ENCODE measurements at places on chromosomes 7 and 10. TPM values are rescaled to one million over a fixed set of nuclear protein-coding genes. Genes with fewer than 3 reads are reported as not detected.

AS3MT gene
- 7.0 TPM for total RNA-seq

AQP1 gene
- 2.8 TPM for total RNA-seq

PLCE1 gene
- total RNA-seq = 4.2 TPM

C10orf62 gene
- not detected for total RNA-seq

TAS2R5 gene
- total RNA-seq = 1.4 TPM

GPR85 gene
- 2.4 TPM for total RNA-seq

EIF4H gene
- total RNA-seq = 225 TPM

BUB3 gene
- total RNA-seq = 182 TPM

THSD7A gene
- 2.5 TPM for total RNA-seq

WEE2 gene
- total RNA-seq = not detected

PON1 gene
- total RNA-seq = not detected

LRRC4 gene
- not detected for total RNA-seq

- DNase-seq = peak; percentile 81
Observed at GRCh38 chr7:105268511-105269392, 120.0 kb downstream of the SRPK2 start.

DNA sequence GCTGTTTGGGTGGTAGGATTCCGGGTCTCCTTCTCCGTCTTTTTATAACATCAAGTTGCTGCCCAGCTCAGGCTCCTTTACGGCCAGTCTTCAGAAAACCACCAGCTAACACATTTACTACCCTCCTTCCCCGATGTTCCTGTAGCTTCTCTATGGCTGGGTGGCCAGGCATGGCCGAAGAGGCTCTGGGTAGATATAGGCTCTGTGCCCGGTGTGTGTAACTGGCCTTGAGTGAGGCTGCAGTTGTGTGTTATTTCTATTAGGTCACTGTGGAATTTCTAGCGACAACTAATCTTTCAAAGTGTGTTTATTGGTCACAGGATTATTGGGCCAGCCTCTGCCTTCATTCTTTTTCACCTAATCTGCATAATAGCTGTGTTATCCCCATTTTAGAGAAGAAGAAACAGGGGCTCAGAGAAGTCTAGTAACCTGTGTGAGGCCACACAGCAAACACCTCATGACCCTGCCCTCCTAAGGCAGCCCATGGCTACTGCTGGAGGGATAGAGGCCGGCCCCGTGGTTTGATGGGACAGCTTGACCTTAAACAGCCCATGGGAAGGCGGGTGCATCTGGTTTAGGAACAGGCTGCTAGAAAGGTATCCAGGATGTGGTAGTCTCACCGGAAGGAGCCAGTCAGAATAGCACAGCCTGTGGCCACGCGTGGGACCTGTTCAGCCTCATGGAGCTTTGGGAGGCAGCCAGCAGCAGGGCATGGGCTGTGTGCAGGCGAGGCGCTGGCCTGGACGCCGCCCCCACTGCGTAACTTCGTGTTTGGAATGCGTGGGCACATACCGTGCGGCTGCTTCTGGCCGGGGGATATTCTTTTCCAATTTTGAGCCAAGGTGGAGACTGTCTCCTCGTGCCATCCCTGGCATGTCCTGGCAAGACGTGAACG, 29.7 kb downstream of the HTRA1 start:
- DNase-seq = no peak

- DNase-seq = no peak
Observed at GRCh38 chr7:158956805-158957509, 100.6 kb downstream of the DYNC2I1 start.

GRCh38 chr7:95669513-95669912, 73.2 kb upstream of the PDK4 start:
- DNase-seq = no peak

DNA sequence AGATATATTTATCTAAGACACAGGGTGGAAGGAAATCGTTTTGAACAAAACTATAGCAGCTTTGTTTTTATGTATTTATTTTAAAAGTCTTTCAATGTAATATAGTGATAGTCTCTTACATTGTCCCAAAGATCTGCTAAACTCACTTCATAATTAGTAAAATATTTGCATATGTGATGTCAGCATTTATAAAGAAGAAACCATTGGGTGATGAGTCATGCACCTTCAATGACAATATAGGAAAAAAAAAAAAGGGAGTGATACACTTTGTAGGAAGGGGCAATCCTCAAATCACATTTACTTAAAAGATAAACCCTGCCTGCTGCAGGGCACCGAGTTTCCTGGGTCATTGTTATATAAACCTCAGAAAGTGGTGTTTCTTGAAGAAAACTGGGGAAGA, 112.4 kb upstream of the SEMA3C start:
- DNase-seq = no peak

DNA sequence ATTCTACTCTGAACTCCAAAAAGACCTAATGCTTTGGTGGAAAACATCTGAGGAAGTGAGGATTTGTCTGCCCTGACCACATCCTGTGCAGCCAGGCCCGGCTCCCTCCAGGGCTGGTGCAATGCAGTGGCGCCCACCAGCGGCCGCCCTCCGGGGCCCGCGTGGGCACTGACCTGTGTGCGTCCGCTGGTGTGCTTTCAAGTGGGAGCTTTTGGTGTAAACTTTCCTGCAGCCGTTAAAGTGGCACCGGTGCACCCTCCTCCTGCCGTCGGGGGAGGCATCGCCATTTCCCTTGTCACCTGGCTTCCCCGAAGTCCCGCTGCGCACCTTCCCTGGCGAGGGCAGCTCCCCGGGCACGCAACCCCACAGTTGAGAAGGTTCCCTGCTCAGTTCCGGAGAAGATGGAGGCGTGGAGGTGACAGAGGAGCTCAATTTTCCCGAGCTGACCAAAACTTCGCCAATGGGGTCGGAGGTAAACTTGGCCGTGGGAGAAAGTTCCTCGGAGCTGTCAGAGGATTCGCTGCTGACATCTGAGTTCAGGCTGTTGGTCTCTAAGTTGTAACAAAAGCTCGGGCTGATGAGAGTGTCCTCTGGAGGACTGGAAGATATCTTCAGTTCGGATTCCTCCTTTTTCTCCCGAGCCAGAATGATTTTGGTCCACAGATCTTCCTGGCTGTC, 3.4 kb downstream of the KLF6 start:
- DNase-seq = peak; percentile 71

- DNase-seq = no peak
Observed at GRCh38 chr10:69677985-69678654, 48.1 kb downstream of the FAM241B start.

GRCh38 chr10:78892338-78893176, 176.2 kb upstream of the ZMIZ1 start:
- DNase-seq = peak; percentile 13

GRCh38 chr10:44280226-44281014, 104.5 kb downstream of the CXCL12 start:
- peak; percentile 82 for DNase-seq

GRCh38 chr7:115004121-115004520, 82.2 kb downstream of the MDFIC start:
- no peak for DNase-seq

DNA sequence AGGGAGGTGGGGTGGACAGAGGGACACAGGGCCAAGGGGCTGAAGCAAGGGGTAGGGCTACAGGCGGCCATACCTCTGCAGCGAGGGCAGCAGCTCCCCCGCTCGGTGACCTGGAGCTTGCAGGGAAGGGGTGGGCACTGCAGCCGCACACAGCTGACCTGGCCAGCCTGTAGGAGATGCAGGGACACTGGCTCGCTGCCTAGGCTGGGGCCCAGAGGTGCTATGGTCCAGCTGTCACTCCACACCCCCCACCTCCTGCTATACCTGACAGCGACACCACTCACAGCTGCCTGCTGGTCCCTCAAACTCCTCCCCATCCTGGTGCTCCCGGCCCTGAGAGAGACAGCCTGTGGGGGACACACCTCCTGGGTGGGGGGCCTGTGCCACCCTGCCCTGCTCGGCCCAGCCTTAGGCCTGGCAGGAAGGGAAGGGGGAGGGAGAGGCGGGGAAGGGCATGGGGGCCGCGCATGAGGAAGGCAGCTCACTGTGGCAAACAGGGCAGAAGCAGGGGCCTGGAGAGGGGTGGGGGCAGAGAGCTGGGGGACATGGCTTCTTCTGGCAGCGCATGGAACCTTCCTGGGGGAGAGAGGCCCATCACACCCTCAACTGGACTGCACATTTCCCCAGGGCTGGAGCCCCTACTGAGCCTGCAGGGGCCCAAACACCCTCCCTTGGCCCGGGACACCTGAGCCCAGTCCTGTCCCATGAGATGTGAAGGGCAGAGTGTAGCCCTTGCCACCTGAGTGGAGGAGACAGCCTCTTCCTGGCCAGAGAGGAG, 23.9 kb downstream of the ATP6V1F start:
- DNase-seq = no peak

DNA sequence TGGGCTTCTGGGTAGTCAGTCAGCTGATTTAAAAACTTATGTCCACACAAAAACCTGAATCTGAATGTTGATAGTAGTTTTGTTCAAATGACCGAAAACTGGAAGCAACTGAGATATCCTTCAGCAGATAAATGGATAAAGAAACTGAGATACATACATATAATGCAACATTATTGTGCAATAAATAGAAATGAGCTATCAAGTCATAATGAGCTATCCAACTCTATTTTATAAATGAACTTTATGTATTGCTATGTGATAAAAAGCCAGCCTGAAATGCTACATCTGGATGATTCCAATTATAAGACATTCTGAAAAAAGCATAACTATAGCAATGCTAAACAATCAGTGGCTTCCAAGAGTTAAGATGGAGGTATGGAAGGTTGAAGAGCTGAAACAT, 748.7 kb downstream of the TNS3 start:
- DNase-seq = no peak

- no peak for DNase-seq
Observed at GRCh38 chr10:61211468-61211867, 241.7 kb downstream of the TMEM26 start.

- DNase-seq = no peak
Observed at GRCh38 chr10:7572391-7572790, 94.4 kb downstream of the ITIH5 start.

DNA sequence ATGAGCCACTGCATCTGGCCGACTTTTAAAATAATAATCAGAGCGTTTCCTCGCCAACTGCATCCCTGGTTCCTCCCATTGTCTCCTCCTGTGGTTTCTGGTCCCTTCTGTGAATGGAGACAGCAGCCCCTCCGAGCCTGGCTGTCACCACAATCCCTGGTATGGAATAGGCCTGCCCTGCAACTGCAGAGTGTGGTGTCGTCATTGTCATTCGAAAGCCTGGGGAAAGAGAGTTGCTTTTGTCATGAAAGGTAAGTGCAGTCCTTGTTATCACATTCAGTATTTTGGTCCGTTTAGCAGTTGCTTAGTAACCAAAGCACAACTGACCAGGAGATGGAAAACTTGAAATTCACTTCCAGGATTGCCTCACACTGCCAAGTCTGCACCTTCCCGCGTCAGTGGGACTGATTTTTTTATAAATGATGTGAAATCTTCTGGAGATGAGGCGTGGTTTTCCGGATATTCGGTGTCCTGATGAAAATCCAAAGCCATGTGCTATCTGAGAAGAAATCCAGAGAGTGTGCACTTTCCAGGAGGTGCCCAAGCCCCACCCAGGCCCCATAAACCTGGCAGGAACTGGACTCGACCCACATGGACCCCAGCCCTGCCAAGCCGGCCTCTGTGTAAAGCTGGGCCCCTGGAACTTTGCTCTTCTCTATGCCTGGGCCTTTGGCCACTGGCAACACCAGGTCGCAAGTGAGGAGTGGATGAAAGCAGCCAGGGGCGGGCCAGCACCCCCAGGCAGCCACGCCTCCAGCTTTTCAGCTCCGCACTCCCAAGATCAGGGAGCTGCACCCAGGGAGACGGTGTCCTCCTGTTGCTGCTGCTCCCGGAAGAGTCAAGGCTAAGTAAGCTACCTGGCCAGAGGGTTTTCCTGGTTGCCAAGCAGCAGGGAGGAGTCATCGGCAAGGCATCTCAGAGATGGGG, 133.7 kb upstream of the SH2B2 start:
- DNase-seq = peak; percentile 41

- DNase-seq = peak; percentile 53
Observed at GRCh38 chr7:46291050-46291438, 370.0 kb upstream of the IGFBP3 start.

DNA sequence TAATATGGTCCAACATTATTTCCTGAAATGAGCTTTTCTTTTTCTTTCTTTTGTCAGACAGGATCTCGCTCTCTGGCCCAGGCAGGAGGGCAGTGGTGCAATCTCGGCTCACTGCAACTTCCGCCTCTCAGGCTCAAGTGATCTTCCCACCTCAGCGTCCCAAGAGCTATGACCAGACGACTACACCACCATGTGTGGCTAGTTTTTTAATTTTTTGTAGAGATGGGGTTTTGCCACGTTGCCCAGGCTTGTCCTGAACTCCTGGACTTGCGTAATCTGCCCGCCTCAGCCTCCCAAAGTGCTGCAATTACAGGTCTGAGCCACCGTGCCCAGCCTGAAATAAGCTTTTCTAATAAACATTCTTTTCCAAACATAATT, 48.6 kb downstream of the CUL2 start:
- no peak for DNase-seq

DNA sequence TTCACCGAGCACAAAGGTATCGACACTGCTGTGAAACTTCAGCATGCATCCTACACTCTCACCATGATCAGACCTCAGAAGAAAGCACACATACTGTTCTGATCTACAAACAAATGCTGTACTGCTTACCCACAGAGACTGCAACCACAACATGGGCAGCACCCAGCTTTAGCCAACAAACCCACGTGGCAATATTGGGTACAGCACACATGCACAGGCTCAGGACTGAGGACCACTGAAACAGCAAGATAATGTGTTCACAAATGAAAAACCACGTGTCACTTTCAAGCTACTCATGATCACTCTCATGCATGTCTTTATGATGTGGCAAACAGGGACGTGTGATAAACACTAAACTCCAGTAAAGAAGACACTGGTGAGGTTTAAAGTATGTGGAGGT, 119.3 kb upstream of the PTN start:
- DNase-seq = no peak

DNA sequence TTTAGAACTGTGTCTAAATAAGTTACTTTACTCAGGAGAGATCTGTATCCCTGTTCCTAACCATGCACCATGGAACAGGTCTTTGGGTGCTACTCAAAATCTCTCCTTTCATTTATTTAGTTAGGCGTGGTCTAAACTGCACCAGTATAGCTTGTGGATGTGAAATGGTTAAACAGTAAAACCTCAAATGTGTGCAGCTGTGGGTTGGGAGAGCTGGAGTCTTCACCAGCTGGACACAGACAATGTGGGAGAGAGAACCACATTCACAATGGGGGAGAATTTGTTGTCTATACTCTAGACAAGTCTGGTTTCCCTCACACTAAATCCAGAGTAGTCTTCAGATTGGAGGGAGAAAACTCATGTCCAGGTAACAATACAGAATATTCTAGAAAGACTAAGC, 31.2 kb upstream of the IKZF1 start:
- DNase-seq = no peak

Measured in fibroblast of the aortic adventitia (primary cell).